ENCODE measurements at places on chromosomes 11 and 22.

- DNase-seq = no peak
Measured at GRCh38 chr11:75028724-75029123, 40.0 kb downstream of the NEU3 start.

- DNase-seq = no peak
Measured at GRCh38 chr11:94130298-94131046, 1.8 kb downstream of the PANX1 start.

DNA sequence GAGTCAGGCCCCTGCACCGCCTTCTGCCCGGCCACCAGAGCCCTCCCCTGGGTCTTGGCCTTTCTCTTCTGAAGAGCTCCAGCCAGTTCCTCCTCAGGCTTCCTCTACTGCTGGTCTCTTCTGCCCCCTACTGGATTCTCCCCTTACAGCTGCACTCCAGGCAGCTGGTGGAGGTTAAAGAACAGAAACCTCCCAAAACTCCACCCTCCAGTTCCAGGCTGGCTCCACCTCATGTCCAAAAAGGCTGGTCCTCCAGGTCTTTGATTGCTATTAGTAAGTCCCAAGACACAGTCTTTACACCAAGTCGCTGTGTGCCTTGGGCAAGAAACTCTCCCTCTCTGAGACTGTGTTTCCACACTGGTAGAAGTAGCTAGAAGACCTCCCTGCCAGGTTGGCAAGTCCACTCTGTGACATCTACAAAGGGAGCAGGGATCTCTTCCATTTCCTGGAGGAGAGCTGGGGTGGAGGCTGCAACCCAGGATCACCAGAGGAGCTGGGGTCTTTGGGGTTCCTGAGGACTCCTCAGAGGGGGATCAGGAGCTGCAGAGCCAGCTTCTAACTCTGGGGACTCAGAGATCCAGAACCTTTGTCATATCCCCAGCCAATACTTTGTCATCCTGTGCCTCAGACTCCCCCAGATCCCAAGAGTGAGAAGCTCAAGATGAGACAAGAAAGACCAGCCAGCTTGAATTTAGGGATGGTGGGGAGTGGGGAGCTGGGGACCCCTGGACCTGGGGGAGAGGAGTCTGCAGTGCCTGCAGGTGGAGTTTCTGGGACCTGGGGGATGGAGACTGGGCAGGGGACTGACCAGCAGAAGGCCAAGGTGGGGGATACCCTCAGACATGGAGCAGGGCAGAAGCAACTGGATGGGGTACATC lies 3.4 kb upstream of the IGLL5 start:
- DNase-seq = no peak

DNA sequence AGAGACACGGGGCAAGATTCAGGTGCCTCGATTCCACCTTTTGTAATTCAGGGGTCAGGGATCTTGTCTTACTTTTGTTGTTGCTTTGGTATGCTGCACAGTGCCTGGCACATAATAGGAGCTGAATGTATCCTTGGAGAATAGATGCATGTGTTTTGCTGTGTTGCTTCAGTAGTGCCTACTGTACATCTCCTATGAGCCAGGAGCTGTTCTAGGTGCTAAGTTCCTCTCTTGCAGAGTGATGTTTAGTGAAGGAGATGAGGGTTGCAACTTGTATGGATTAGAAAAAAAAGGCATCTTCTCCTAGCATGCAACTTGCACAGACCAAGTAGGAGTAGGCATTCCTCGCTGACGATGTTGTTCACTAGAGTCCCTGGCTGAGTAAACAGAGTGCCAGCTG lies 555.4 kb downstream of the NTM start:
- no peak for DNase-seq

- DNase-seq = no peak
Measured at GRCh38 chr11:92698742-92699141, 270.7 kb upstream of the MTNR1B start.

GRCh38 chr22:47236161-47236560 lies 473.7 kb downstream of the TBC1D22A start:
- no peak for DNase-seq

DNA sequence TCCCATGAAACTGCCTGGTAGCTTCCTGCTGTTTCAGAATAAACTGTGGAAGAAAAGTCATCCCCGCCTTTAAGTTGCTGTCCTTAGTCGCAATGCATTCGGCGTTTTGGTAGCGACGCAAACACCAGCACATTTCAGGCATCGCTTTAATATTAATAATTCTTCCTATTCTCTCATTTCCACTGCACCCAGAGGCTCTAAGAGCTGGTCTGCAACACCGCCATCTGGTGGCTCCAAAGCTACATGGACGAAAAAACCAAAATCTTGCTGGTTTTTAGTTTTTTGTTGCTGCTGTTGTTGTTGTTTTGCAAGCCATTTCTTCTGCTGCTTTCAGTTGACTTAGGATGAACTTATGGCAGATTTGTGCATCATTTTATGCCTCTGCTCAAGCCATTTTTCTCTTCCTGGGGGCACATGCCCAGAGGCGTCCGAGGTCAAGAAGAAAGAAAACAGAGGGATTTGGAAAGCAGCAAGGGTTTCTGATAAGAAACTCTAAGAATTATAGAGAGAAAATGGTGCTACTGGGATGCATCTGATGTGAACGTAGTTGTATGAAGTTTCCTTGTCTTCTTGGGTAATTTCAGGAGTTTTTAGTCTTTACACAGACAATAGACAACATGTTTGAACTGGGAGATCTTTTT lies 345.4 kb upstream of the KIRREL3 start:
- DNase-seq = no peak

- no peak for DNase-seq
Measured at GRCh38 chr11:131373095-131373725, 2.8 kb downstream of the NTM start.

GRCh38 chr11:110134110-110134509 lies 40.9 kb downstream of the ZC3H12C start:
- DNase-seq = no peak

DNA sequence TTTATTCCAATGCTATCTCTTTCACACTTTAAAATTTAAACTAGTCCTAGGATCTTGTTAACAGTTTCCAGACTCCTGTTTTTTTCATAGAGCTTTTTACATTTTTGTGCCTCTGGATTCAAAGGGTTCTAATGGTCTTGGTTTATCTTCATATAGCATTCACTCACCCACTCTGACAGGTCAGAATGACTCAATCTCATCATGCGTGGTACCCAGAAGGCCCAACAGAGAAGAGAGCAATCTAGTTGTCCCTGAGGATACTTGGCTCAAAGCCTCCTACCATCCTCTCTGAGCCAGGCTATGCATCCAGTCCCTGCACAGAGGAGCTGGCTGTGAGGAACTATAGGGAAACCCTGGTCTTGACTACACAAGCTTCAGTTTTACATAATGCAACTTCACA lies 27.5 kb downstream of the MAML2 start:
- no peak for DNase-seq

DNA sequence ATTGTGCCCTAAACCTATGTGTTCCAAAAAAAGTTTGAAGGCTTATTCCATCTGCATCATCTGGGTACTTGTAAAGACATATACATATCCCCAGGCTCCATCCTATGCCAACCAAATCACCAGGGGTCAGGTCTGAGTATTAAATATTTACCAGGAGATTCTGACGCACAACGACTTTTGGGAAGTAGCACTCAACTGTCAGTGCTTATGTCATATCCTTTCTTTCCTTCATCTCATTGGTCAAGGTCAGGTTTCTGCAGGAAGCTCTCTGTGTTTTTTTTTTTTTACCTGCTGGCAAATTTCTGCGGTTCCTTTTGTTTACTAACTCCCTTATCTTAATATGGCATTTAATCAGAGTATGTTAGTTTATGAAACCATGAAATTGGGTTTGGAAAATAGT lies 22.5 kb upstream of the CYP2R1 start:
- no peak for DNase-seq

DNA sequence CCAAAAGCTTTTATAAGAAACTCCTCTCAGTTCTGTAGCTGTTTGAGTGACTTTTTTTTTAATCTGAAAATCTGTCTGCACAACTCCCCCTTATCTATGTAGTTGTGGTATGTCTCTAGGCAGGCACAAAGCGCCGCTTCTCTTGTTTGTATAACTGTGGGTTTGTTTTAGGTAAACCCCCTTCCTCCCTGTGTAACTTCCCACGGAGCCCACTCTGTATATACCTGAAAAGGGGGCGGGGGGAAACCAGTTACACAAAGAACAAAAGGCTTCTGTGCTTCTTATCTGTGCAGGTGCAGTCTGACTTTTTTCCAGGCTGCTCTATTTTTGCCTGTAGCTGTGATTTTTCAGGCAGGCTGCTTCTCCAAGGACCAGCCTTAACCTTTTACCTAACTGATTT lies 13.2 kb downstream of the OR10AG1 start:
- no peak for DNase-seq

- no peak for DNase-seq
Measured at GRCh38 chr22:48581796-48582469, 1245.7 kb downstream of the BRD1 start.

DNA sequence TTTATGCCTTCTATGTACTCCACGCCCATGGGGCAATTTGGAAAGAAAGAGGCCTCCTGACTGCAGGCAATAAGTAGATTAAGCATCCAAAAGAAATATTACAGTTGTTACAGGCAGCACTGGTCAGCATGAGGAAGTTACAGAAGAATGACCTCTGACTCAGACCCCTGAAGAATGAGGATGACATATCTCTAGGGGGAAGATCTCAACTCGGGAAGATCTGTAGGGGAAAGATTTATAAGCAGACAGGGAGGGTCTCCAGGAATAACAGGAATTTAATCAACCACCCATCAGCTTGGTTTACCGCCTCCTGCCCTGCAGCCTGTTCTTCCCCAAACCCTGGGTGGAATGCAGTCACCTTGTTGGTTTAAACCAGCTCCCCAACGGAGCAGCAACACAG lies 58.0 kb downstream of the RCN1 start:
- no peak for DNase-seq

DNA sequence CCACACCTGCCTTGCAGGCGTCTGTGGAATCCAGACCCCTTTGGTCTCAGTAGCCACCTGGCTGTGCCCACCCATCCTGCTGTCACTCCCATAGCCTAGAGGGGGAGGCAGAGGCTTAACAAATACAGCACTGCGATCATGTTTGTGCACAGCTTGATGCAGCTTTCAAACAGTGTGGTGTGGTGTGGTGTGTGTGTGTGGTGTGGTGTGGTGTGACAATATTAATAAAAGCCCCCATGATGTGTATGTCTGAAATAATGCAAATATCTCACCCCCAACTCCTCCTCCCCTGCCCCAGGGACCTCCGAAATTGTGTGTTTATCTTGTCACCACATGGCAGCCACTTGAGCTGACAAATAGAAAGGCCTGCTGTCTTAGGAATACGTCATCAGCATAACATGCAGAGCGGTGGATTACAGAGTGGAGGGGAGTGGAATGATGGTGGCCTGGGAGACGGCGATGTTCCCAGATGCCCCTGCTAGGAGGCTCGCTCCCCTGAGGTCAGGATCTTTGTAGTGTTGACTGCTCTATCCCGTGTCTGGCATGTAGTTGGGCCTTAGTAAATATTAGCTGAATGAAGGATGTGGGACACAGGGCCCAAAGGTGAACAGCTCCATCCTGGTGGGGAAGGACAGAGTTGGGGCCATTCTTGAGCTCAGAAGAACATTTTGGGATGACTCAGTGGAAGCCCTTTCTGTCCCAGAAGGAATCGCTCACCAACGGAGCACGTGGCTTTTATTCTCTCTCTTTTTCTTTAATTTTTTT lies 2.8 kb downstream of the PDXP start:
- no peak for DNase-seq

DNA sequence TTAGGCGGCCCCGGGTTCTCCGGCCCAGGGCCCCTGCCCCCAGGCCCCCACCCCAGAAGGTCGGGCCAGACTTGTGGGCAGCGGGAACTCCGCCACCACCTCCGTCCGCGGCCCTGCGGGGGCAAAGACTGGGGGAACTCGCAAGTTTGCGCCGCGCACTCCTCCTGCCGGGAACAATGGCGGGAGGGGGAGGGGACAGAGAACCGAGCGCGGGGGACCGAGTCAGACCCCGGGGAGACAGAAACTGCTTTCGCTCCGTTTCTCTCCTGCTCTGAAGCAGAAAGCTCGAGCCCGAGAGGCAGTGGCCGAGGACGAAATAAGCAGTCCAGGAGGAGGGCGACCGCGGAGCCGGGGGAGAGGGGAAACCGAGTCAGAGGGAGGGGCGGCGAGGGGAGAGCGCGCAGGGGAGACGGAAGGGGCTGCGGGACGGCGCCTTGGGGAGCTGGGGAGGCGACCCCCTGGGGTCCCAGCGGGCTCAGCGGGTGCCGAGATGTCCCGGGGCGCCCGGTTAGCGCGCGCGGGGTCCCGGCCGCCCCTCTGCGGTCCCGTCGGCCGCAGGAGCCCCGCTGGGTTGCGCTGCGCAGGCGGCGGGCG lies 555 bp downstream of the TP53I11 start:
- no peak for DNase-seq

- no peak for DNase-seq
Measured at GRCh38 chr11:34451053-34451452, 12.3 kb downstream of the CAT start.

DNA sequence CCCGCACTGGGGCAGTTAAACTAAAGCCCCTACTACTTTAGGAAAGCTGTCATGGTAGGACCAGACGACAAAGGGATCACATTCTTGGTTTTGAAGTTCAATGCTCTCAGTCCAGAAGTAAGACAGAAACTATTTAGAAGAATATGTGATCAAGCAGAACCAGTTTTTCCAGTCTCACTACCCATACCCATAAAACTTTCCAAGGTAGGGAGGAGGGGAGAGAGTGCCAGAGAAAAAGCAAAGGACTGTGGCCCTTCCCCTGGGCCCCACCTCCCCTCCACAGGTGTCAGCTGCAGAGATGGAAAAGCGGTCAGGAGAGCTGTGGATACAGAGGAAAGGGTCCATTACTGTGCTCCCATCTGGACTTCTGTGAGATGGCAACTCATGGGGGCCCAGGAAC lies 587.1 kb downstream of the SOX6 start:
- no peak for DNase-seq
